SJSA1 (cell line): ENCODE measurements at places on chromosomes 1 and 21. TPM values are rescaled to one million over a fixed set of nuclear protein-coding genes. Genes with fewer than 3 reads are reported as not detected.
A peak's percentile ranks its signal among the peaks of the same experiment; 100 is the strongest.

- no peak for DNase-seq
Measured at GRCh38 chr1:166870584-166870983, 5.5 kb downstream of the TADA1 start.

DNA sequence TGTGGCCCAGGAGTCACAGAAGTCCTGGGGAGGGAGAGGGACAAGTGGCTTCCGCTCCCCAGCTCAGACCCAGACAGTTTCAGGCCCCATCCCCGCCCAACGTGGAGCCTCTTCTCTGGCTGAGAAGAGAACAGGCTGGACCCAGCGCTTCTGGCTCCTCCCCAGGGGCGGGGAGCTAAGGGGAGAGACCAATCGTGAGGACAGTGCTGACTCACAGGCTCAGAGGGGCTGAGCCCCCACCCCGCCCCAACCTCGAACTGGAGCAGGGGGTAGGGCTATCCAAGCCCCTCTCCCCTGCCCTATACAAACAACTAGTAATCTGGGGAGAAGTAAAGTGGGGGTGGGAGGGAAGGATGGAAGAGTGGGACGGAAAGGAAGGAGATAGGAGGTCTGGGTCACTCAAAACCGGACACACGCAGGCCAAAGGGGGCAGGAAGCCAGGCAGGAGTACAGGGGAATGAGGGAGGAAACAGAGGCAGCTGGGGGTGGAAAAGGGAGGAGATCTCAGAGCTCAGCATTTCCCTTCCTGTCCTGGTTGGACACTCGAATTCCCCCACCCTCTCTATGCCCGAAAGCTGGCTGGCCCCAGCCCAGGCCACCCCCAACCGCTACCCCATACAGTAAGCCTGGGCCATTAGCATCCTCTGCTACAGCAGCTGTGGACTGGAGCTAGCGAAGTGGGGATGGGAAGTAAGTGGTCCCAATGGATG lies at the start of gene SHC1:
Gene SHC1 (minus strand): TSS at position 117 of the 710 bp plus-strand sequence. CDS start 221 bp downstream, outside the sequence.
- peak; percentile 95 for DNase-seq

DNA sequence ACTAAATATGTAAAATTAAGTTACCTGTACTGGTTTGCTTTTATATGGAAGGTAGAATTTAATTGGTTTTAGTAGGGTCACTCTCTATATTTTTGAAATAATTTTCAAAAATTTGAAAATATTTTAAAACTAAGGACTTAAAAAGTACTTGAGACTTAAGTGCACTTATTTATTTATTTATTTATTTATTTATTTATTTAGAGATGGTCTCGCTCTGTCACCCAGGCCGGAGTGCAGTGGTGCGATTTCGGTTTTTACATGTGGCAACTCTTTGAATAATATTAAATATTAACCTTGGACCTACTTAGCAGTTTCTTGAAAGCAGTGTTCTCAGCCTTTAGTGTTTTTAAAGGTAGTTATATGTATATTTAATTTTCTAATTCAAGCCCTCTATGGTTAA lies 36.4 kb downstream of the TMED5 start:
- DNase-seq, result no peak

DNA sequence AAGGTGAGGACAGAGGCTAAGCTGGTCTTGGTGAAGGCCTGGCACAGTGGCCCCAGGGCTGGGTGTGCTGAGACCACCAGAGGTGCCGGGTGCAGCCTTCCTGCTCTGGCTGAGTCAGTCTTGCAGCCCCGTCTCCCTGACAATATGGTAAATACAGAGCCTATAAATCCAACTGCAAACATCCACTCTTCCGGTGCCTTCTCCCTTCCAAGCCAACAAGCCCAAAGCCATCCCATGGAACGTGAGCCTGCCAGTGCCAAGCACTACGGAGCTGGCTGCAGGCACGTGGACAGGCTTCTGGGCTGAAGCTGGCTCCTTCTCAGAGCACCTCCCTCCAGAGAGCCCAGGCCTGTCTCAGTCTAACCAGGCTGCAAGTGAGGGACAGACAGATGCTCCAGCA lies 70.0 kb downstream of the TRABD2B start:
- no peak for DNase-seq

GRCh38 chr1:160800142-160800541 lies 4.2 kb downstream of the LY9 start:
- DNase-seq, result no peak

The MMEL1 gene
- not detected in 2 replicates for total RNA-seq

- DNase-seq, result no peak
Measured at GRCh38 chr1:1313500-1314236, 5.3 kb downstream of the PUSL1 start.

DNA sequence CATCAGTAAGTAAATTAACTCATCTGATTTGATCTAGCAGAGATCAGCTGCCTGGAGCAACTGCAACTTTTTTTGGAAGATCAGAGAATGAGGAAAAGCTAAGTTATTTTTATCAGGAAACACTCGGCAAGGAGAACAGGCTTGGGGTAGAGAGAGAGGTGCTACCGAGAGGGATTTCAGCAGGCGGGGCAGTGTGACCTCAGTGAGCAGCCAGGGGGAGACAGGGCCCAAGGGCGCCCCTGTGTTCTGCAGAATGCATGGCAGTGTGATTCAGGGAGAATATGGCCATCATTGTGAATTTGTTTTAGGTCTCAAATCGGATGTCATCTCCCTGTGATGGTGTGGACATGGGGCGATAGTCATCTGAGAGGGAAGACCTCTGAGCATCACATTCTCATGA lies 484.1 kb upstream of the VAMP3 start:
- no peak for DNase-seq

DNA sequence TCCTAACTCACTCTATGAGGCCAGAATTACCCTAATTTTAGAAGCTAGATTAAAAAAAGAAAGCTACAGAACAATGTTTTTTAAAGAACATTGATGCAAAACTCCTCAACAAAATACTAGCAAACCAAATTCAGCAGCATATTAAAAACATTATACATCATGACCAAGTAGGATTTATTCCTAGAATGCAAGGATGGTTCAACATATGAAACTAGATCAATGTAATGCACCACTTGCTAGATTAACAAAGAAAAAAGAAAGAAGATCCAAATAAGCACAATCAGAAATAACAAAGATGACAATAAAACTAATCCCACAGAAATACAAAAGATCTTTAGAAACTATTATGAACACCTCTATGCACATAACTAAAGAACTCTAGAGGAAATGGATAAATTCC lies 13.3 kb upstream of the PPT1 start:
- DNase-seq, result no peak

- no peak for DNase-seq
Measured at GRCh38 chr1:170010443-170010842, 64.1 kb downstream of the KIFAP3 start.

The GSTM1 gene
- 19.0 and 26.8 TPM in 2 replicates for total RNA-seq
